ENCODE measurements at places on chromosomes 6 and 20. TPM values are rescaled to one million over a fixed set of nuclear protein-coding genes. Genes with fewer than 3 reads are reported as not detected.

- no peak for DNase-seq
These were observed 37.6 kb downstream of the TTLL9 start for GRCh38 chr20:31908016-31908415.

DNA sequence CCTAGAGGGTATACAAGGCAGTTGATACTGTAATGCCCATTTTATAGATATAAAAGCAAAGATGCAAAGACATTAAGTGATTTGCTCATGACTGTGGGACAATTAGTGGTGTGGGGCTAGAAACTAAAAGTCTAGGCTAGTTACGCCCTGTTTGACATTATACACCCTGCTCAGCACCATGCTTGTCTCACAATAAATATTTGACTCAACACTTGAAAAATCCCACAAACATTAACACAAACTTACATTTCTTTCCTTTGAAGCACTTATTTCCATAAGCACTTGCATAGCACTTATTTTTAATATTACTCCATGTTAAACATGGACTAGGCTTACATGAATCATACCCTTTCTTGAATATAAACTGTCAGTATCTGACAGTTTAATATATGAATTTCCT lies 36.5 kb upstream of the SNRPB2 start:
- DNase-seq, result no peak

- no peak for DNase-seq
These were observed 312.3 kb downstream of the PRL start for GRCh38 chr6:21984561-21984960.

- no peak for DNase-seq
These were observed 68.4 kb downstream of the ATG5 start for GRCh38 chr6:106257195-106257594.

GPX5 gene
- not detected for total RNA-seq

Data from lower leg skin (tissue), 4 donors.